Lung microvascular endothelial cell (primary cell): ENCODE measurements at places on chromosomes 11 and 22. TPM values are rescaled to one million over a fixed set of nuclear protein-coding genes. Genes with fewer than 3 reads are reported as not detected.

DNA sequence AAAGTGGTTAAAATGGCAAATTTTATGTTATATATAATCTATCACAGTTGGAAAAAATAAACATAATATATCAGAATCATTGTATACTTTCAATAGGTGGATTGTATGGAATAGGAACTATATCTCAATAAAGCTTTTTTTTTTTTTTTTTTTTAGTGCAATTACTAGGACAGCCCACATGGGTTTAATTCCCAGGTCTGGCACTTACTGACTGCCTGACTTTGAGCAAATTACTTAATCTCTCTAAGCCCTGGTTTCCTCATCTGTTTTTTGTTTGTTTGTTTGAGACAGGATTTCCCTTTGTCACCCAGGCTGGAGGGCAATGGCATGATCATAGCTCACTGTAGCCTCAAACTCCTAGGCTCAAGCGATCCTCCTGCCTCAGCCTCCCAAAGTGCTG lies 26.1 kb upstream of the BAIAP2L2 start:
- no peak for DNase-seq

DNA sequence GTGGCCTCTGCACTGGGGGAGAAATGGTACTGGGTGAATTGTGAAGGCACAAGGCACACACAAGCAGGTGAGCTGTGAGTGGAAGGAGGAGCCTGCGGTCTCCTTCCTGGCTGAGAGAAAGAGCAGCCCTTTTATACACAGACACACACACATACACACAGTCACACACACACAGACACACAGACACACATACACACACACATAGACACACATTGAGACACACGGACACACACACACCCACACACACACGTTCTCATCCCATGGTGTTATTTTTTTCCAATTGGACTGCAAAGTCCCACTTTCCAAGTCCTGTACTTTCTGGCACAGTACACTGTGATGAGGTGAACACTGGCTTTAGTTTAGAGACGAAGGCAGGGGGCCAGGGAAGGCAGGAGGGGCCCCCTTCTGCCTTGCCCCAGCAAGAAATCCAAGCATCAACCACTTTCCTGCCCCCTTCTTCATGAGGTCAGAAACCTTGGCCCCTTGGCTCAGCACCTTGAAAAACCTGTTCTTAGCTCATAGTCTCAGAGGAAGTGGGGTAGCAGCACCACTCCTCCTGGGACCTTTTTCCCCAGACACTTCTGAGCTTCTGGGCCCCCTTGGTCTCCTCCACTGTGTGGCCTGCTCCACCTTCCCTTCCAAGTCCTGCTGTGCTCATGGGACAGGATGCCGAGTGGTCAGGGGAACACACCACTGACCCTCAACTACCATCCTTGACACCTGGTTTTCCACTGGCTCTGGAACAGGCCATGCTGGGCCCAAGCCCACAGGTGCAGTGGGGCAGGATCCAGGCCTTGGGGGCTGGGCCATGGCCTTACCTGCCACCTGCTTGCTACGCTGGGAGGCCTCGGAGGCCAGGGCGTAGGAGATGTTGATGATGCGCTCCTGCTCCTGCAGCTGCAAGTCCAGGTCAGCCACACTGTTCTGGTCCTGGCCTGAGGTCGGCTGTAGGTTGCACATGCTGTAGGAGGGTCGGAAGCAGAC lies 43.8 kb downstream of the C11orf58 start:
- no peak for DNase-seq

GRCh38 chr11:44979543-44980399 lies 29.1 kb upstream of the TP53I11 start:
- DNase-seq: peak; percentile 80

GRCh38 chr11:65431451-65432099 lies 9.0 kb downstream of the NEAT1 start:
- peak; percentile 43 for DNase-seq

- DNase-seq: no peak
Observed at GRCh38 chr11:4211991-4212390, 117.4 kb downstream of the RRM1 start.

GRCh38 chr22:27267145-27267544 lies 534.4 kb downstream of the MN1 start:
- DNase-seq: no peak

MRGPRX4 gene
- 0.79 and 0.87 TPM in 2 replicates for total RNA-seq

DNA sequence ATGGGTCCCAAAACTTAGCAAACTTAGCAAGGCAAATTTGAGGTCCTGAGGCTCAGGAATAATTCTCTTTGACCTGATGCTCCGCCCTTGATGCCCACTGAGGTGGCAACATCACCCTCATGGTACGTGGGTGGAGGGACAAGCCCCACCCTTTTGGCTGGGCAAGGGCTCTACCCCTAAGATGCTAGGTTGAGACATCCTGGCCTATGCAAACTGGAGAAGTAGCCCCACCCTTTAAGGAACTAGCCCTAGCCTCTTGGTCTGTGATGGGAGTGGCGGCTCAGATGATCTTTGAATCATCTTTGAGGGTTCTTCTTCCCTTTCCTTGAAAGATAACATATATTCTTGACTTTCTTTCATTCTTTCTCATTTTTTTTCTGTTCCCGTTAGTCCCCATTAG lies 32.9 kb downstream of the CABIN1 start:
- DNase-seq: no peak

- peak; percentile 35 for DNase-seq
Observed at GRCh38 chr11:65493367-65494176, 5.3 kb upstream of the MALAT1 start.

- peak; percentile 25 for DNase-seq
Observed at GRCh38 chr11:64620381-64620971, 29.5 kb downstream of the SLC22A12 start.

DNA sequence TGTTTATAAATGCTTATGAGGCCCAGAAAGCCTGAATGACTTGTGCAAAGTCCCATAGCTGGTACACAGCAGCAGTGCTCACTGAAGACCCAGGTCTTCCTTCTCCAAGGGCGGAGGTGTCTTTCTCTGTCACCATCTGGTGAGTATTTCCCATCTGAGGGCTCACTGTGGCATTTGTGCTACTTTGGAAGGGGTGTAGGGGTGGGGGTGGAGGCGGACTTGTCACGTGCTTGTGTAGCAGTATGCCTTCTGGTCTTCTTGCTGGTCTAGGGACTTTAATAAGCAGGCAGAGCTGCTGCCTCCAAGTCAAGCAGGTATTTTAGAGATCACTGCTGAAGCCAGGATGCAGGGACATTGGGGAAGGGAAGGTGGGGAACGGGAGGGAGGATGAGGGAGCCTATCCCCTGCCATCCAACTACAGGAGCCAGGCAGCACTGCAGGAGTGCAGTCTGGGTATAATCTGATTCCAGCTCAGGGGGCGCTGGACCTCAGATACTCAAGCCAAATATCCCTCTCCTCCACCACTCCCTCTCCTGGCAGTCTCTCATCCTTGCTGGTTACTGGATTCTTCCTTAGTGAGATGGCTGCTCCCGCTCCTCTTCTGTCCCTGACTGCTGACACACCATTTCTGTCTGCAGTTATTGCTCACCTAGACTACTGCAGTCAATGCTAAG lies 3.4 kb downstream of the ABCC8 start:
- no peak for DNase-seq

GLYAT gene
- total RNA-seq: not detected in 2 replicates

- no peak for DNase-seq
Observed at GRCh38 chr22:26986884-26987283, 329.5 kb downstream of the MIAT start.

GRCh38 chr22:42287174-42287890 lies 16.9 kb upstream of the TCF20 start:
- DNase-seq: no peak

GRCh38 chr11:134238956-134239355 lies 14.2 kb downstream of the THYN1 start:
- DNase-seq: no peak

- DNase-seq: no peak
Observed at GRCh38 chr11:115208808-115209259, 295.4 kb downstream of the CADM1 start.

RFPL3 gene
- not detected in 2 replicates for total RNA-seq

- DNase-seq: no peak
Observed at GRCh38 chr22:35860837-35861236, 143.2 kb downstream of the APOL5 start.

- no peak for DNase-seq
Observed at GRCh38 chr11:111494040-111494439, 18.1 kb downstream of the BTG4 start.

MAPK11 gene
- total RNA-seq: 16.3 and 21.8 TPM in 2 replicates

ANAPC15 gene
- 16.9 and 25.1 TPM in 2 replicates for total RNA-seq

GPR83 gene
- total RNA-seq: not detected in 2 replicates

LDLRAD3 gene
- 3.9 and 17.3 TPM in 2 replicates for total RNA-seq

GRCh38 chr11:73028611-73029010 lies 113.5 kb downstream of the FCHSD2 start:
- no peak for DNase-seq

DNA sequence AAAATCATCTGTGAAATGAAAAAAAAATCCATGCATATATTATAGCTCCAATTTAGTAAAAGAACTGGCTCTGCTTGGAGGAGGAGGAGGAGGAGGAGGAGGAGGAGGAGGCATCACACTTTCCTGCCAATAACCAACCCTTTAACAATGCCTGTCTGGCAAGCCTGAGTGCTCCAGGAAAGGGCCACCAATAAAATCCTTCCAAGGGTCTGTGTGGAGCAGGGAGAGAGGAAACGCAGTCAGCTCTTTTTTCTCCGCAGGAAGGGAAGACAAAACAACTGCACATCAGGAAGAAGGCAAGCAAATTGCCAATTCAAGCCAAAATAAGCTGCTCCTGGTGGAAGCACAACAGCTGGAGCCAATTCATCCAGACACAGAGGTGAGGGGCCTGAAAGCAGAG lies 139.0 kb downstream of the KCNC1 start:
- DNase-seq: peak; percentile 27

- DNase-seq: no peak
Observed at GRCh38 chr11:106553304-106553703, 465.0 kb downstream of the GUCY1A2 start.

PAAF1 gene
- 2.2 and 2.8 TPM in 2 replicates for total RNA-seq

GRCh38 chr11:8785998-8786397 lies 103.4 kb downstream of the RPL27A start:
- DNase-seq: no peak

- DNase-seq: peak; percentile 92
Observed at GRCh38 chr11:35111161-35112055, 27.6 kb upstream of the CD44 start.

DNA sequence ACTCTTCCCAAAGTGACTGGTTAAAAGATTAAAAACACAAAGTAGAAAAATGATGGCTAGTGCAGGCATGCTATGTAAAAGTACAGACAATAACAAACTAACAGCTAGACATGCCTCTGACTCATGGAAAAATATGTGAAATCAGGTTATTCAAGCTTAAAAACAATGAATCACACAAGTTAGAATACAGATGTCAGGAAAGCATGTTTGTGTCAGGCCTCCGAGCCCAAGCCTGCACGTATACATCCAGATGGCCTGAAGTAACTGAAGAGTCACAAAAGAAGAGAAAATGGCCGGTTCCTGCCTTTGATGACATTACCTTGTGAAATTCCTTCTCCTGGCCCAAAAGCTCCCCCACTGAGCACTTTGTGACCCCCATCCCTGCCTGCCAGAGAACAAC lies 110.1 kb downstream of the NOX4 start:
- peak; percentile 97 for DNase-seq

GRCh38 chr22:39152511-39153219 lies at the start of gene CBX7:
CBX7 (minus strand) TSS chr22:39152680; CDS start chr22:39152444, 236 bp downstream.
- peak; percentile 86 for DNase-seq

MED17 gene
- total RNA-seq: 14.8 and 22.4 TPM in 2 replicates

DNA sequence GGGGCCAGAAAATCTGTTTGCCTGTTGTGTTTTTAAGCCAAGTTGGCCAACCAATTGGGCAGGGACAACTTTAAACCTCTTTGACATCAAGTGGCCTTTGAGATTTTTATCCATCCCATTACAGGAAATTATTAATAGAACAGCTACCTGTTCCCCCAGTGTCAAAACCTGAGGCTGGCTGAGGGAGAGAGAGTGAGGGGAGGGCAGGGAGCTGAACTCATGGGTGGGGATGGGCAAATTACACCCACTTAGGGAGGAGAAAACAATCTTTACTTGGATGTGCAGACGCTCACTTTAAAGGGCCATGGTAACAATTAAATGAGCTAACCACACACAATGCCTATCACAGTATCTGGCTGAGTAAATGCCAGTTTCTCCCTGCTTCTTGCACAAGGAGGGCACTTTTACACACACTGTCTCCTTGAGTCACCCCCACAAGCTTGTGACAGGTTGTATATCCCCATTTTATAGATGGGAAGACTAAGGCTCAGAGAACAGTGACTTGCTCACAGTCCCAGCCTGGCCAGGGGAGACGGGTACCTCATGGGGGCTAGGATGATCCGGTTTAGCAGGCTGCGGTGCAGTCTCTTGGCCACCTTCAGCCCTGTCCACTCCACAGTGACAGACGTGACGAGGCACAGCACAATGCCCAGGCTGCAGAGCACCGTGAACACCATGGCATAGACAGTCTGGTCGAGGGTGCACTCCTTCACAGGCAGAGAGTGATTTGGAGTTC lies 17.8 kb upstream of the KCNJ11 start:
- DNase-seq: no peak

GRCh38 chr11:68956142-68956541 lies 24.6 kb downstream of the MRGPRD start:
- DNase-seq: peak; percentile 27

GRCh38 chr22:29351042-29351441 lies 35.5 kb upstream of the RASL10A start:
- no peak for DNase-seq

PIH1D2 gene
- 0.40 and 0.87 TPM in 2 replicates for total RNA-seq

BACE1-AS gene
- total RNA-seq: 1.4 and 1.5 TPM in 2 replicates

DNA sequence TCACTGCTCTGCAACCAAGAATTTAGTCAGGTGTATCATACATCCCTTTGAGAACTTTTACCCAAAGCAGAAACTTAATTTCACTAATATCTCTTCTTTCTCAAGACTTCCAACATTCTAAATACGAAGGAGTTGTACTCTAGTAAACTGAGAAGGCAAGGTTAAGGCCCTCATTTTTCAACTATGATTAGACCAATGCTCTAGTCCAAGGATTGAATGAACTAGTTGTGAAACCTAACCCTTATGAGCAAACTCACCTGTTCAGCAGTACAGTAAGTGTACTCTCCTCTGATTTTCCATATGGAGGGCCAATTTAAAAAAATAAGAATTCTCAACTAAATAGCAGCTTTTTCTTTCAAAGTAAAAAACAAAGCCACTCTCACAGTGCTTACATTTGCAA lies 180.0 kb upstream of the C11orf58 start:
- DNase-seq: no peak

TTC28 gene
- total RNA-seq: 10.7 and 14.9 TPM in 2 replicates

DNA sequence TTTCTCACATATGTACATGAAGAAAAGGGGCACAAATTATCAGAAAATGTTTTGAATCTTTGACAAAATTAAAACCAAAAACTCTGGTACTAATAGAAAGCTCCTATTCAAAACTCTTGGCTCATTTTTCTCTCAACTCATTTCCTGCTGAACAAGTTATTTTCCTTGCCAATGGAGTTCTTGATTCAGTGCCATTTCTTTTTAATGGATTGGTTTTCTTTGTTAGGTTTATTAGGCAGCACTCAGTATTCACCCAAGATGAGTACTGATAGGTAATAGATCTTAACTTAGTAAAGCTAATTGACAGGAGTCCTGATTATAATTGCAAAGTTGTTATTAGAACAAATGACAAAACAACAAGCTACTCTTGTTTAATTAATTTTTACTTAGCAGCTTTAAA lies 279.4 kb upstream of the PDGFD start:
- no peak for DNase-seq
